Chondrocyte (in vitro differentiated cells): ENCODE measurements at places on chromosomes 12 and 14. TPM values are rescaled to one million over a fixed set of nuclear protein-coding genes. Genes with fewer than 3 reads are reported as not detected.

Gene CRADD
- total RNA-seq = 9.1 to 12.6 TPM (median 9.8 TPM) in 3 replicates

Gene CAPZA3
- total RNA-seq = not detected in 3 replicates

Gene SERPINA12
- not detected in 3 replicates for total RNA-seq

Gene OAS2
- total RNA-seq = 0.07 TPM in 1 of 3 replicates, not detected in the others

Gene SIX4
- 26.0 to 44.9 TPM (median 26.2 TPM) in 3 replicates for total RNA-seq

Gene NUAK1
- 78.1 to 81.4 TPM (median 78.5 TPM) in 3 replicates for total RNA-seq

Gene PPP1R1A
- not detected in 3 replicates for total RNA-seq

Gene INSM2
- total RNA-seq = not detected in 3 replicates

Gene TBC1D30
- 1.7 to 2.0 TPM (median 1.7 TPM) in 3 replicates for total RNA-seq

- no peak for DNase-seq
These were observed 65.3 kb downstream of the FOXN3 start for GRCh38 chr14:89351516-89352404.

DNA sequence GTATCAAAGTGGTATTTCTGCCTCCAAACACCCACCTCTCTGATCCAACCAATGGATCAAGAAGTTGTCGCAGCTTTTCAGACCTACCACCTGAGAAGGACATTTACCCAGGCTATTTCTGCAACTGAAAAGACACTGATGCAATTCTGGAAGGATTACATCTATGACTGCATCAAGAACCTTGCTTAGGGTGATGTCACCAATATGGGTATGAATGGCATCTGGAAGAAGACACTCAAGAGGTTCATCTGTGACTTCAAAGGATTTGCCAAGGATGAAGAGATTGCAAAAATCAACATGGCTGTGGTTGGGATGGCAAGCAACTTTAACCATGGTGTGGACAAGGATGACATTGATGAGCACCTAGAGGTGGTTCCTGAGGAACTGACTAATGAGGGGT is 154.2 kb downstream of the PCNX1 start:
- no peak for DNase-seq

- no peak for DNase-seq
These were observed 1.7 kb upstream of the ITGA5 start for GRCh38 chr12:54420766-54421144.

DNA sequence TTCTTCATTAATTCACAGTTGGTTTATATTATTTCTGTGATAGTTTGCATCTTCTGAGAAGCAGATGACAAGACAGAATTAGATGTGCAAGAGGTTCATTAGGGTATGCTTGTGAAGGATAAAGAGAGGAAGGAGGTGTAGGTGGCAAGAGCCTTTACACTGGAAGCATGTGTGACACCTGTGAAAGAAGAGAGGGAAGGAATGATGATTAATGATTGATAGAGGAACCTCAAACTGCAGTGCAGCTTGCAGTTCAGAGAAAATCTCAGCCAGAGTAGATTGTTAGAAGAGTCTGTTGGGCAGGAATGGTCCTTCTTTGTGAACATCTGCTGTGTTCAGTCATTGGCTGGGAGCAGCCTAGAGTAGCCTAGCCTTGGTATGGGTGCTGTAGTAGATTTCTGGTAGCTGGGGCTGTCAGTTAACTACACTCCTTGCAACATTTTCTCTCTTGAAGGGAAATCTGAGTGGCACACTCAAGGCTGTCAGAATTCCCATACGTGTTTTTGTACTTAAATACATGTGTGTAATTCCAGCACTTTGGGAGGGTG is 9.0 kb downstream of the RCOR1 start:
- no peak for DNase-seq

GRCh38 chr14:88013750-88014349 is 8.9 kb downstream of the GPR65 start:
- DNase-seq = no peak

GRCh38 chr12:92581604-92582003 is 121.2 kb upstream of the PLEKHG7 start:
- DNase-seq = no peak

- DNase-seq = no peak
These were observed 244.7 kb downstream of the MSRB3 start for GRCh38 chr12:65522956-65523860.

GRCh38 chr12:22180705-22181104 is 134.7 kb downstream of the CMAS start:
- no peak for DNase-seq

- no peak for DNase-seq
These were observed 36.3 kb downstream of the PTHLH start for GRCh38 chr12:27936196-27936595.

DNA sequence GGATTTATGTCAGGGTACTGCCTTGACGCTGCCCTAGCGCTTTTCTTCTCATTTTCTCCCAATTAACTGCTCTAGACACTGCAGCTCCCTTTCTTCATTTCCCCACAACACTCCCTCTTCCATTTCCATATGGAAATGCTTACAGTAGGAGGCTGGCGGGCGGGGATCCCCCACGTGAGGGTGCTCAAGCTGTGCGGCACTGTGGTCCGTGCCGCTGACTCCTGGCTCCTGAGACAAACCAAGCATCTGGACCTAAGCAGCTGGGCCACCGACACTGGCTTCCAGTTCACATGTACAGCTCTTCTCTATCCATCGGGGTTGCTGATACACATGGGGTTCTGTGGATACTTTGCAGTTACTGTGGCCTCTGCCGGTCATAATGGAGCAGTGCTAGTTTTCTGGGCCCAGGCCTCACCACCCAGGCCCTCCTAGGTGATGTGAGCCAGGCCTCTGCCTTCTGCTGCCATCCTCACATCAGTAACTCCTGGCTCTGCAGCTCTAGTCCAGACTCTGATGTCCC is 20.2 kb downstream of the TCHP start:
- peak; percentile 64 for DNase-seq

DNA sequence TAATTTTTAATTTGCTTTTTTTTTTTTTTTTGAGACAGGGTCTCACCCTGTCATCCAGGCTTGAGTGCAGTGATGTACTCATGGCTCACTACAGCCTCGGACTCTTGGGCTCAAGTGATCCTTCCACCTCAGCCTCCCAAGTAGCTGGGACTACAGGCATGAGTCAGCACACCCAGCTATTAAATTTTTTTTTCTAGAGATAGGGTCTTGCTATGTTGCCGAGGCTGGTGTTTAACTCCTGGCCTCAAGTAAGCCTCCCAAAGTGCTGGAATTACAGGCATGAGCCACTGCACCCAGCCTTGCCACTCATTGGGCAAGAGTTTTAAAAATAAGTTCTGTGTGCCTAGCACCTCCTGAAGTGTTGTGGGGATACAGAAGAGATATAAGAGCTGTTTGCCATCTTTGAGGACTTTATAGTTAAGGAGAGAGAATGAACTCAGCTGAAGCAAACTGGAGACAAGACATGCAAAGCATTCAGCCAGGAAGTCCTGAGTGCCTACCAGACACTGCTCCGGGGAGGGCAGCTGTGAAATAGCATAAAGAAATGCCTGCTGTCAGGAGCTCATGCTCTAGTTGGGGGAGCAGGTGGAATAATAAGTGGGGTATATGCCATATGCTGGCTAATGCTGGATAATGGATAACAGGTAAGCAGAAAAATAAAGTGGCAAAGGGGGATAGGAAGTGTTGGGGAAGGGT is 15.0 kb upstream of the EMP1 start:
- DNase-seq = no peak

DNA sequence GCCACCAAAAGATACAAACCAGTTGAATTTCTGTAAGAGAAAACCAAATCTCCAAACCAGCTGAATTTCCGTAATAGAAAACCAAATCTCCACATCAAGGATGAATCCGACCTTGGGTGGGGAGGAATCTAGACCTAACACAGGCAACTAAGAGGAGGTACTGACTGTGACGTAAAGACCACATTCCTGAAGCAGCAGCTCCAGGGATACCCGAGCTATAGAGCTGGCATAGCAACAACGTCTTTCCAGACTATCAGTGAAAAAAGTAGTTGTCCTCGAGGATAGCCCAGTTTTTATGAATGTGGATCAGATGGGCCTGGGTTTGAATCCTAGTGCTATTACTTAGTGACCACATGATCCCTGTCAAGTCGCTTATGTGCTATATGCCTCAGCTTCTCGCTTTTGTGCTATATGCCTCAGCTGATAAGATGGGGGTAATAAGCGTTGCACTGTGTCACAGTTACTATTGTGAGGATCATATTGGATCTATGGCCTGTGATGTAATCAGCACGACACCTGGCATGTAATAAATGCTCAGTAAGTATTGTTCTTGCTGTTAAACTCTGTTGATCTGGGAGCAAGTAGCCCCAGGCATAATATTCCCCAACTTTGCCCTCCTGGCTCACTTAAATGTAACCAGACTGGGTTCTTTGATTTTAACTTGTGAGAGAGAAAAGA is 113.8 kb downstream of the EGLN3 start:
- no peak for DNase-seq

- DNase-seq = no peak
These were observed 82.6 kb downstream of the TAOK3 start for GRCh38 chr12:118290130-118290529.

DNA sequence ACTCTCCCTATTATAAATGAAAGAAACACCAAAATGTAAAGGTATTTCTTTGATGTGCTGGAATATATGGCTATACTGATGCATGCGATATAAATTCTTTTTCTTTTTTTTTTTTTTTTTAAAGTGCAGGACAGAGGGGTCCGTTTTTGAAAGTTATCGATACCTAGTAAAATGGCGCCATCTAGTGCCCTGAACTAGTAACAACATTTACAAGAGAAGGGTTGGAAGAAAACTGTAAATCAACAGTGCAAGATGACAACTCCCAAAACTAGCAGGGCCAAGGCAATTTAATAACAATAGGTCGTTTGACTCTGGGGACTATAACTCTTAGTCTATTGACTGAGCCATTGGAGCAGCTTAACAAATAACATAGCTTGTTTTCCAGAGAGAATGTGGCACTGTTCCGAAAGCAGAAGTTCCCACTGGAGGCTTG is 137.7 kb downstream of the SPTSSA start:
- no peak for DNase-seq

DNA sequence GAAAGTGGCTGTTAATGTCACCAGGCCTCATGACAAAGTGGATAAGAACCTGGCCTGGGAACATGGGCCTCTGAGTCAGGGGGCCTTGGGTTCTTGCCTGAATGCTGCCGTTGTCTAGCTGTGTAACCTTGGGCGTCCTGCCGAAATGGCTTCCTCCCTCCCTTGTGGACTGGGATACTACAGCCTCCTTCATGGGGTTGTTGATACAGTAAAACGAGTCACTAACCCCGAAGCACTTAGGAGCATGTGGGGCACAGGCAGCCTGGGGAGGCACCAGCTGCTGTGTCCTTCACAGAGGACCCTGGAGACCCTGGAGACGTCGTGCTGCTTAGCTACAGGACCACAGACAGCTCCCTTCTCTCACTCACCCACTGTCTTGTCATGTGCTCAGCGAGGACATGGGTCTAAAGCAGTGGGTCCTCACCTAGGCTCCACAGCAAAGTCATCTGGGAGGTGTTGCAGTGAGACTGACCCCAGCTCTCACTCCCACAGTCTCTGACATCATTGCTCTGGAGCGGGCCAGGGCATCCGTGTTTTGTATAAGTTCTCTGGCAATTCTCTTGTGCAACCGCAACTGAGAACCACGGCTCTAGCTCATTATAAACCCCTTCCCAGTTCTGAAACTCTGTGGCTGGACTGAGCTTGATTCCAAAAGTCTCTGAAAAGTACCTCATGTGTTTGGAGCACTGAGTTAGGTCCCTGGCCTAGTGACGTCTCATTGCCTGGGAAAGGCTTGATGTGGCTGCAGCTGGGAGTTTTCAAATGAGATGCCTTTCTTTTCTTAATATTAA is 42.1 kb downstream of the SERPINA3 start:
- peak; percentile 49 for DNase-seq

DNA sequence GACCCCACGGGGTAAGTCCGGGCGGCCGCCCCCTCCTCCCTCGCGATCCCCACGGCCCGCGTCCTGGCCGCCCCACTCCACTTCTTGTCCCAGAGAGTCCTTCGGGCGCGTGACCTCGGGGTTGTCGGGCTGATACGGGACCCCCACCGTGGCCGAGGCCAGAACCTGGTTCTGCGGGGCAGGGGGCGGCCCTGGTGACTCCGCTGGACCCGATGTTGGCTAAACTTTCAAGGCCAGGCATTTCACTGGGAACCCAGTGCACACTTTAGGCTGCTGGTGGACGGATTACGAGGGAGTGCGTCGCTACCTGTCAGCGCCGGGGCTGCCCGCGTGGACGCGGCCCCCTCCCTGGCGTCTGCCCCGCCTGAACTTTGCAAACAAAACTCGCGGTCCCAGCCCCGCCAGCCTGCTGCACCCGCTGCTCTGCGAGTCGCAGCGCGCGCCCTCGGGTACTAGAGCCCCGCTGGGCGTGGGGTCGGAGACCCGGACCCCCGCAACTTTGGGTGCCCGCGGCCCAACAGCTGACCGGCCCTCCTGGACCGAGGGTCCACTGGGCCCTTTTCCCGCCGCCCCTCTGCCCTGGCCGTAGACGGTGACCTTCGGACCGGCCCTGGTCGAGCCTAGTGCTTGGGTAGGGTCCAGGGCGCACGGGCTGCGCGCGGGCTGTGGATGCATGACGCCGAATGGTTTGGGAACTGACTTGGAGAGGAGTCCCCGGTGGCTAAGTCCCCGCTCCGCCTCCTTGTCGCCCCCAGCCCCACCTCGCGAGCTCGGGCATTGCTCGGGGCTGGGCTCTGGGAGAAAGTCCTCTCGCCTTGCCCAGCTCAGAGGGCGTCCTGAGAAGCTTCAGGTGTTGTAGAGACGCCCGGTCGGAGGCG is 624 bp downstream of the RIN3 start:
- DNase-seq = no peak

DNA sequence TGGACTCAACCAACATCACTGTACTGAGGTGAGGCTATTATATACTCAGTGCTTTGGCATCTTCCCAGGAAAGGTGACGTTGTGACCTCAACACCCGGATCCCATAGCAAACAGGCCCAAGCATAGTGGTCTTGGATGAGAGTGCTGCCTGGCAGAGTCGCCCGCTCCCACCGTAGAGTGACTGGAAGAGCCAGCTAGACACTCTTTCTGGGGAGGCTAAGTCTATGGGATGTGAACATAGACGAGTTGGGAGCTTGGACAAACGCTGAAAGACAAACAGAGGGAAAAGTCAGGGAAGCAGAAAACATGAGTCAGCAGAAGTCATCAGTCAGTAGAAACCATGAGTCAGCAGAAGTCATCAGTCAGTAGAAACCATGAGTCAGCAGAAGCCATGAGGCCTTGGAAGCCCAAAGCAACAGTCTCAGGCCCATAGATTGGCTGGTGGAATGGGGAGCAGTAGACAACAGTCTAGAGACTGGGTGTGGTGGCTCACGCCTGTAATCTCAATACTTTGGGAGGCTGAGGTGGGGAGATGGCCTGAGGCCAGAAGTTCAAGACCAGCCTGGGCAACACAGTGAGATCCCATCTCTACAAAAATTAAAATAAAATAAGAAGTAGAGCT is 66.4 kb upstream of the MAP1LC3B2 start:
- DNase-seq = no peak

DNA sequence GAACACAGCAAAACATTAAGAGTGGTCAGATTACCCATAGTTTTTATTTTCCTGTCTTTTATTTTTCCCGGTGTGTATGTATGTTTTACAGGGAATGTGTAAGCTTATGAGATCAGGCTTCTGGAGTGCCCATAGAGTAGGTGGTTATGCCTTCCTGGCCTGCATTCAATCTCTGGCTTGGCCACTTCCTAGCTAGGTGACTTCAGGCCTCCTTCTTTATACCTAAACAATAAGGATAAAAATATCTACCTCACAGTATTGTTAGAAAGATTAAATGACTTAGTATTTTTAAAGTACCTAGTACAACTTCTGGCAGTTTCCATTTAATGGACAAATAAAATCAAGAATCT is 42.4 kb downstream of the ITPR2 start:
- no peak for DNase-seq

GRCh38 chr14:61502459-61503093 is 181.2 kb downstream of the PRKCH start:
- DNase-seq = no peak

- no peak for DNase-seq
These were observed 129.1 kb downstream of the PLXNC1 start for GRCh38 chr12:94277426-94278000.
